ENCODE measurements at places on chromosomes 5 and 9.
A peak's percentile ranks its signal among the peaks of the same experiment; 100 is the strongest.

- H3K4me1 ChIP-seq, result peaks cover 8% of the 10 kb centered on the region
- no peaks in the 10 kb centered on the region for H3K27me3 ChIP-seq
- H3K4me3 ChIP-seq, result no peak overlapping the region
- peaks cover 10% of the 10 kb centered on the region for H3K36me3 ChIP-seq
- H3K27ac ChIP-seq, result peak overlapping the region; percentile 24
These were observed 10.7 kb downstream of the OGN start for GRCh38 chr9:92393686-92394085.

- H3K4me3 ChIP-seq, result no peak overlapping the region
- no peaks in the 10 kb centered on the region for H3K27me3 ChIP-seq
- no peak overlapping the region for H3K27ac ChIP-seq
- no peaks in the 10 kb centered on the region for H3K36me3 ChIP-seq
- no peaks in the 10 kb centered on the region for H3K4me1 ChIP-seq
- DNase-seq, result no peak
These were observed 1693.6 kb downstream of the EFNA5 start for GRCh38 chr5:105977163-105977562.

DNA sequence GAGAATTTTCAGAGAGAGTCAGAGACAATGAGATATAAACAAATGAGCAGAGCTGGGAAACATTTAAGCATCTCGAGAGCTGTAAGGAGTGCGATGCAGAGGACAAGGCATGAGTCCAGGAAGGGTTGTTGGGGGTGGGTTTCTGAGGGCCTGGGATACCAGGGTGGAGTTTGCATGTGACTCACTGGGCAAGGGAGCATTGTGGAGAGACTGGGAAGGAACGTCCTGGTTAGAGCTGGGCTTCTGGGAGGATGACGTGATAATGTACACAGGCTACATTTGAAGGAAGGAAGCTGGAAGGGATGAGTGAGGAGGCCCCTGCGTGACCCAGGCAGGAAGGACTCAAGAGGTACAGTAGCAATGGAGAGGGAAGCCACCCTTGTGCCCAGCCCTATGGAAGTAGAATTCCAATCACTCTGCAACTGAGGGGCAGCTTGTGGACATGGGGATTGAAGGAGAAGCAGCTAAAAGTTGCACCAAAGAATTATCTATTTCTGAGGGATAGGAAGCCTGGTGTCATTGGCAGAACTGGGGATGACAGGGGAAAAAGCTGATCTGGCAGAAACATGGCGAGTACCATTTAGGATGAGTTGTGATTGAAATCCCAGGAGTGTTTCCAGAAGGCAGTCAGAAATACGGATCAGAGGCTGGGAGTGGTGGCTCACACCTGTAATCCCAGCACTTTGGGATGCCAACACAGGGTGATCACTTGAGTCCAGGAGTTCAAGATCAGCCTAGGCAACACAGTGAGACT lies 59.3 kb upstream of the AFAP1L1 start:
- H3K27me3 ChIP-seq, result no peaks in the 10 kb centered on the region
- no peak for DNase-seq
- peaks cover 71% of the 10 kb centered on the region for H3K36me3 ChIP-seq
- no peak overlapping the region for H3K4me3 ChIP-seq

DNA sequence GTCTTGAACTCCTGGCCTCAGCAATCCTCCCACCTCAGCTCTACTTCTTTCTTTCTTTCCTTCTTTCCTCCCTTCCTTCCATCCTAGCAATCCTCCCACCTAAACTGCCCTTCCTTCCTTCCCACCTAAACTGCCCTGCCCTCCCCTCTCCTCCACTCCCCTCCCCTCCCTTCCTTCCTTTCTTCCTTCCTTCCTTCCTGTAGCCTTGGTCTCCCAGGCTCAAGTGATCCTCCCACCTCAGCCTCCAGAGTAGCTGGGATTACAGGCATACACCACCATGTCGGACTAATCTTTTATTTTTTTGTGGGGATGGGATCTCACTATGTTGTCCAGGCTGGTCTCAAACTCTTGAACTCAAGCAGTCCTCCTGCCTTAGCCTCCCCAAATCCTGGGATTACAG lies 65.8 kb downstream of the NFIB start:
- H3K4me3 ChIP-seq, result no peak overlapping the region
- DNase-seq, result no peak

- H3K36me3 ChIP-seq, result no peaks in the 10 kb centered on the region
- no peaks in the 10 kb centered on the region for H3K4me1 ChIP-seq
- H3K27ac ChIP-seq, result no peak overlapping the region
These were observed 57.9 kb upstream of the IER5L start for GRCh38 chr9:129235931-129236331.

- no peaks in the 10 kb centered on the region for H3K27me3 ChIP-seq
- peaks cover 12% of the 10 kb centered on the region for H3K36me3 ChIP-seq
- H3K27ac ChIP-seq, result no peak overlapping the region
- peaks cover 49% of the 10 kb centered on the region for H3K4me1 ChIP-seq
These were observed 59.2 kb downstream of the OTULIN start for GRCh38 chr5:14723701-14724132.

GRCh38 chr5:114367029-114367428 lies 5.2 kb downstream of the KCNN2 start:
- no peak overlapping the region for H3K4me3 ChIP-seq
- H3K27me3 ChIP-seq, result peaks cover 24% of the 10 kb centered on the region
- H3K36me3 ChIP-seq, result no peaks in the 10 kb centered on the region
- H3K4me1 ChIP-seq, result peaks cover 41% of the 10 kb centered on the region
- DNase-seq, result no peak
- no peak overlapping the region for H3K27ac ChIP-seq

DNA sequence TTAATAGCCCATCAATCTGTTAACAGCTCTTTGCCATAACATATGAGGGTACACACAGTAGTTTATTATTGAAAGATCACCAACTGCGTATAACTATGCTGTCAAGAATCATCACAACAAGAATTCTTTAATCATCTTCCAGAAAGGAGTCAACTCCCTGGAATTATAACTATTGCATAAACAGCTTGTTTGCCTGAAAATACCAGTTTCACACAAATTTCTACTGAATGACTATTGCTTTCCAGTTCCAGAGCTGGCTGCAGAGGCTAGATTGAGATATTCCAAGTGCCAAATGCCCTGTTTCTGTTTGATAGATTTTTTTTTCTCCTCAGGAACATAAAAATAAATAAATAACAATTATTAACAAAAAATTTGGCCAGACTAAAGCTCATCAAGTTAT lies 444.7 kb downstream of the TLE1 start:
- no peak overlapping the region for H3K4me3 ChIP-seq
- H3K36me3 ChIP-seq, result no peaks in the 10 kb centered on the region
- no peak for DNase-seq
- no peaks in the 10 kb centered on the region for H3K27me3 ChIP-seq
- no peaks in the 10 kb centered on the region for H3K4me1 ChIP-seq
- no peak overlapping the region for H3K27ac ChIP-seq

DNA sequence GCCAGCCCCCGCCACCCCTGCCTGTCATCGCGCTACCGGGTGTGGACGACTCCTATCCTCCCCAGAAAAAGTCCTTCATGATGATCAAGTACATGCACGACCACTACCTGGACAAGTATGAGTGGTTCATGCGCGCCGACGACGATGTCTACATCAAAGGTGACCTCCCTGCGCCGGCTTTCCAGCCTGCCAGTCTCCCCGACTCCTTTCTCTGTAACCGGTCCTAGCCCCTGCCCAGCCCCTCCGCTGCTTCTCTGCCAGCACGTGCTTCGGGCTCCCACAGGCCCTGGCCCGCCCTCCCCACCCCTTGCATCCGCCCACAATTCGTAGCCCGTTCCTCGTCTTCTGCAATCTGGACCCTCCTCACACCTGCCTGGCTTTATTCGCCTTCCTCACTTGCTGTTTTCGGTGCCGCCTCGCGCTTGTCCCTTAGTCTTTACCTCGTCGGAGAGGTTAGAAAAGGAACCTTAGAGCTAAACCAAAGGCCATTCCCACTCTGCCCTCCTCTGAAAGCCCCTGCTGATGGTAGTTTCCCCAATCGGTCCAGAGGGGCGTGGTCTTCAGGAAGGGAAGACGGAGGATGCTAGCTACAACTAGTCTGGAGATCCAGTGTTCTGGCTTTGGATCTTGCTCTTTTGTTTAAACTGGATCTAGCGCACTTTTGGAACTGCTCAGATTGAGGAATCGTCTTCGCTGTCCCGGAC lies 1.4 kb downstream of the CHSY3 start:
- H3K27me3 ChIP-seq, result peaks cover 43% of the 10 kb centered on the region
- DNase-seq, result no peak
- H3K27ac ChIP-seq, result no peak overlapping the region
- H3K4me3 ChIP-seq, result peak overlapping the region; percentile 82
- H3K36me3 ChIP-seq, result no peaks in the 10 kb centered on the region

DNA sequence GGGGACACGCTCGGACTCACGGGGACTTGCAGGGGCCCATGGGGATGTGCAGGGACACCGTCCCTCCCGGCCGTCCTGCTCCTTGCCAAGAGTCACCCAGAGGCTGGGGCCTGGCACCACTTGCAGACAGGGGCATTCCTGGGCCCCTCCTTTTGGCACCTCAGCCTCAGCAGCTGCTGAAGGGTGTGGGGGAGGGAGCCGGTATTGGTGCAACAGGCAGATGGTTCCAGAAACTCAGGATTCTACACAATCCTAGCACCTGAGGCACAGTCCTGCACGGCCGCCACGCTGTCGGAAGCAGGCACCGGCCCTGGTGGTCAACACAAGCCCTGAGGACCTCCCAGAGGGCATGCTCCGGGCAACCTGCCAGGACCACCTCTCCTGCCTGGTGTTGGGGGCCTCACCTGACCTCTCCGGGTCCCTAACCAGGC lies 19.3 kb upstream of the SLC12A7 start:
- H3K27ac ChIP-seq, result peak overlapping the region; percentile 38

DNA sequence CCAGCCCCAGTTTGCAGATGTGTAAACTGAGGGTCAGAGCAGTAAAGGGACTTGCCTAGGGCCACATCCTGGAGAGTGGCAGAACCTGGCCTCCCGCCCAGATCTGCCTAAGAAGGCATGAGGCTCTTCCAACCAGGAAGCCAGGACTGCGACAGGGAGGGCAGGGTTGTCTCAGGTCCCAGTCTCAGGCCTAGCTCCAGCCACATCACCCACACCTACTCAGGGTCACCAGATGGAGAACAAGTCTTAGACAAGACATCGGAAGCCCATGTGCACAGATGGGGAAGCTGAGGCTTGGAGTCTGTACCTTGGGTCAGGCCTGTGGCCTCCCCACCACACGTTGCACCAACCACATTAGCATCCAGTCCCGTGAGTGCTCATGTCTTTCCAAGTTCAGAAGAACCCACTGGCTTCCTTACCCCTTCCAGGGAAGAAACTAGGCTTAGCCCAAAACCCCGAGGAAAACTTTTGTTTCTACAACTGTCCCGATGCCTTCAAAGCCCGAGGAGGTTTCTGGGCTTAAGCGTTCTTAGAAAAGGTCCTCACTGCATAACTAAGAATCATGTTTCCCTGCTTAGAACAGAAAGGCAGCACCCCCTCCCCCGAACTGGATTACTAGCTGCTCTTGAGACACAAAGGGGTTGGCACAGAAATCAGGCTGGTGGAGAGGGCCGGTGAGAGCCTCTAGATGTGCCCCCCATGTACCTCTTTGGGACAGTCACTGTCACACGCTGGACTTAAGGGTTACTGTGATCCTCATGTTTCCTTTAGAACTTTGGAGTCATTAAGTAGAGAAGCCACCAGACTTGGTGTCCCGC lies 2.2 kb downstream of the FAM78A start:
- H3K27me3 ChIP-seq, result no peaks in the 10 kb centered on the region
- H3K27ac ChIP-seq, result peak overlapping the region; percentile 99
- H3K4me3 ChIP-seq, result peak overlapping the region; percentile 96
- no peak for DNase-seq
- peaks cover 92% of the 10 kb centered on the region for H3K4me1 ChIP-seq

DNA sequence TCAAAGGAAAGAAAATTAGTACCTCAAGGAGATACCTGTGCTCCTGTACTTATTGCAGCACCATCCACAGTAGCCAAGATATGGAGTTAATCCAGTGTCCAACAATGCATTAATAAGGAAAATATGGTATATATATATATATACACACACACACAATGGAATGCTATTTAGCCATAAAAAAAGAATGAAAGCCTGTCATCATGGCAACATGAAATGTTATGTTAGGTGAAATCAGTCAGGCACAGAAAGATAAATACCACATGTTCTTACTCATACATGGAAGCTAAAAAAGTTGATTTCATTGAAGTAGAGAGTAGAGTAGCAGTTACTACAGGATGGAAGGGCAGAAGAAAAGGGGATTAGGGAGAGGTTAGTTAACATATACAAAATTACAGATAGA lies 601.5 kb downstream of the ANXA1 start:
- DNase-seq, result no peak
- no peak overlapping the region for H3K4me3 ChIP-seq
- no peaks in the 10 kb centered on the region for H3K36me3 ChIP-seq
- no peaks in the 10 kb centered on the region for H3K4me1 ChIP-seq
- no peak overlapping the region for H3K27ac ChIP-seq

DNA sequence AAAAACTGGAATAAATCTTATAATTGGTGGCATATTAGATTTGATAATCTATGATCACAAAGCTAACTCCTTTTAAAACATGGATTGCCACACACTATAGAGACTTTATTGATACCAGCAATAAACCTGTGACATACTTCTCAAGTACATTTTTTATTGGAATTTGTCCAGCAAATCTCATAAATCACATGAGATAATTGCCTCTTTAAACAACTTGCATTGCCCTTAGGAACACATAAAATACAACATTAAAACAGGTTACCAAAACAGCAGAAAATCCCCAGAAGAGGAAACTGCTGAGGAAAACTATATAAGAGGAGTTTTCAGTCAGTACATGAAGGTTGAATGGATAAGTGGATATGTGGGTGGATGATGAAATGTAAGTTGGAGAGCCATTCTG lies 124.6 kb downstream of the SNCAIP start:
- no peak overlapping the region for H3K4me3 ChIP-seq
- DNase-seq, result no peak
- no peaks in the 10 kb centered on the region for H3K27me3 ChIP-seq
- H3K27ac ChIP-seq, result no peak overlapping the region

- H3K27ac ChIP-seq, result peak overlapping the region; percentile 37
- H3K27me3 ChIP-seq, result no peaks in the 10 kb centered on the region
- no peak for DNase-seq
- no peaks in the 10 kb centered on the region for H3K36me3 ChIP-seq
- H3K4me3 ChIP-seq, result no peak overlapping the region
These were observed 18.3 kb downstream of the RICTOR start for GRCh38 chr5:39055768-39056398.

- DNase-seq, result no peak
- H3K4me1 ChIP-seq, result no peaks in the 10 kb centered on the region
- H3K27me3 ChIP-seq, result no peaks in the 10 kb centered on the region
- no peak overlapping the region for H3K27ac ChIP-seq
- no peak overlapping the region for H3K4me3 ChIP-seq
These were observed 434.5 kb upstream of the TUSC1 start for GRCh38 chr9:26112724-26113123.

DNA sequence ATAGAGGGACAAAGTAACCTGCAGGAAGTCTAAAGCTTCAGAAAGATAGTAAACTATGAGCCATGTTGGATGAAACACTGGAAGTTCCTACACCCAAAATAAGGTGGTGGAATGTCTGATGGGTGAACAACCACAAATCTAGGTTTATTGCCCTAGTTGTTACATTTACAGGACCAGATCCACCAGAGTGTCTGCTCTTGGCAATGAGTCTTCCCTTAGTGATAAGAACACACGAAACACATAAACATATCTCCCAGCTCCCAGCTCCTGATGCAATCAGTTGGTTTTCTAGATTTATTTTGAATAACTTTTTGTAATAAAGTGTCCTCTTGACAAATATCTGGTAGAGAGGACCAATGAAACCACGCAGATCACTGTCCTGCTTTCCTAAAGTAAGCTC lies 329.7 kb upstream of the WWC1 start:
- H3K4me3 ChIP-seq, result no peak overlapping the region
- H3K4me1 ChIP-seq, result peaks cover 57% of the 10 kb centered on the region
- no peak overlapping the region for H3K27ac ChIP-seq
- no peaks in the 10 kb centered on the region for H3K27me3 ChIP-seq

- no peaks in the 10 kb centered on the region for H3K4me1 ChIP-seq
- no peak for DNase-seq
- no peak overlapping the region for H3K27ac ChIP-seq
These were observed 299.3 kb upstream of the POU5F2 start for GRCh38 chr5:94040591-94041148.
